GM12864 (cell line): ENCODE measurements at places on chromosomes 5 and 9.

DNA sequence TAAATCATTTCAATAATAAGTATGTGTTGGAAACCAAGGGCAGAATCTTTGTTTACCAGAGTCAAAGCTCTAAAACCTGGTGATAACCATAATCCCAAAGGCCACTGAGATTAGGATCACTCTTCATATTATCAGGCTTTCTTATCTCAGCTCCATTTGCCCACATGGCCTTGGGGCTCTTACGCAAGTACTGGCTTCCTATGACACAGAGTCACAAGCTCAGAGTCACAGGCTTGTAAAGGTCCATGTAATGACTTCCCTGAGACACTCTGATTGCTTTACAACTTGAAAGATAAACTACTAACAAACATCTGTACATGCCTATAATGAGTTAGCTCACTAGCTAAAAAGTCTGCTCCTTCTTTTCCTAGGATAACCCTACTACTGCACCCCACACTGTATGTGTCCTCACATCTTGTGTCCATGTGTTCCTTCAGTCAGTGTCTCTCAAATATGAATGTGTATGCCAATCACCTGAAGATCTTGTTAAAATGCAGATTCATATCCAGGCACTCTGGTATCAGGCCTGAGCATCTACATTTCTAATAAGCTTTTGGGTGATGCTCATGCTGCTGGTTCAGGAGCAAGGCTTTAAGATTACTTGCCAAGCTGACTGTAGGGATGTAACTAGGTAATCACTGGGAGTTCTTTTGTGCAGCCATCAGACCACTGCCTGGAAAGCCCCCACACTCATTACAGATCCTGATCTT lies 28.4 kb downstream of the SEMA6A start:
- DNase-seq: no peak

DNA sequence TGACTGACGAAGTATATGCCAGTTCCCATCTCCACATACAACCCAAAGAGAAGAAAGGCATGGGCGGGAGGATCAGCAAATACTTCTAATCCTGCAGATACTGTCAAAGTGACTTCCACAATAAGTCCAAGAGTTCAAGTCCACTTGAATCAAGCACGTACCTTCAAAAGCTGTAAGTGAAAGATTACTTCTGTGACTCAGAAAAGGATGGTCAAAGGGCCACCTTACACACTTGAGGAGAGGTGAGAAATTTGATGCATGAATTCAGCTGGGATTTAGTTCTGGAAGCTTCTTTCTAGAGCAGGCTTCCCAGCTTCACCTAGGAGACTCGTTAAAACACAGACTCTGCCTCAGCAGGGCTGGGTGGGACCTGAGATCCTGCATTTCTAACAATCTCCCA lies 357.5 kb downstream of the GLIS3 start:
- no peak for DNase-seq

DNA sequence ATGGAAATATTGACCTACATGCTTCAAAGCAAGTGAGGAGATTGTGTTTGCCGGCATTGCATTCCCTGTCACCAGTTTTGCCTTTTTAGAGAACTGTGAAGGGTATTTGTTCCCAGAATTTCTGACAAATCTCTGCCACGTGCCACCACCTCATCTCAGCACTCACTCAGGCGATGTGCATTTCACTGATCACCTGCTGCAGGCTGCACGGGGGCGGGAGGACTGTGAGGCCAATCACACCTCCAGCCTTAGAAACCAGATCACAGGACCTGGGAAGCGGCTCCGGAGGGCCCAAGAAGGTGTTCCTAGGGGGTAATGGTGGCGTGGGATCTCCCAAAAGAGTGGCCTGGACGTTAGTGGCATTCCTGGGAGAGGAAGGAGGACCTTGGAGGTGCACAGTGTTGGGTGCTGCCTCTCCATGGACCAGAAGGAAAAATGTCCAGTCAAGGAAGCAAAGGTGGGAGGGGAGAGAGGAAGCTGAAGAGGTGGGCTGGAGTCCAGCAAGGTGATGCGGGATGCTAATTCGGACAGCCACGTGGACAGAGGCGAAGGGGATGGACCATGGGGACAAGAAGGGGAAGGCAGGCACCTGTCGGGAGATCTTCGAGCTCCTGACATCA lies 63.6 kb upstream of the OLFM1 start:
- DNase-seq: no peak

GRCh38 chr9:36625006-36625615 lies 52.4 kb downstream of the MELK start:
- DNase-seq: no peak

GRCh38 chr9:15239816-15240215 lies 67.2 kb downstream of the TTC39B start:
- no peak for DNase-seq

DNA sequence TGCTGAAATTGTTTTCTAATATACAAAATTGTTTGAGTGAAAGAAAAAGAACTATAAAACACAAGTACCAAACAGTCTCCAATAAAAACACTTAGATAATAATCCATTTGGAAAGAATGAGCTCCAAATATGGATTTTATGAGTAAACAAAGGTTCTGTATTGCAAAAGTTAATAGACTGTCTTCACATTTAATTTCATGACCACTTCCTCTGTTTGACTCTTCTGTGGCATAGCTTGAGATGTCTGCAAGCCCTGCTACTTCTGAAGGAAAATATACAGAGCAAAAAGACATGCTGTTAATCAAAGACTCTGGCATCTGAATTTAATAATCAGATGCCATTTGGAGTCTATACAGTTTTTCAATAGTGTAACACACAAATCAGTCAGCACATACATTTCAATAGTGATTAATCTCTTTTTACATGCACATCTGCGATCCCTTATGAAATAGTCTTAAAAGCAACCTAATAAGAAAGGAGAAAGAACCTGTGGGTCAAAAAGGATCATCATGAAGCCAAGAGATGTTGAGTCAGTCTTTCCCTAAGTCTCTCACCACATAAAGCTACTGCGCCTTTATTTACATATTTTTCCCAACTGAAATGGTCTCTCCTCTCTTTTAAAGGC lies 165.4 kb upstream of the LHFPL2 start:
- no peak for DNase-seq

DNA sequence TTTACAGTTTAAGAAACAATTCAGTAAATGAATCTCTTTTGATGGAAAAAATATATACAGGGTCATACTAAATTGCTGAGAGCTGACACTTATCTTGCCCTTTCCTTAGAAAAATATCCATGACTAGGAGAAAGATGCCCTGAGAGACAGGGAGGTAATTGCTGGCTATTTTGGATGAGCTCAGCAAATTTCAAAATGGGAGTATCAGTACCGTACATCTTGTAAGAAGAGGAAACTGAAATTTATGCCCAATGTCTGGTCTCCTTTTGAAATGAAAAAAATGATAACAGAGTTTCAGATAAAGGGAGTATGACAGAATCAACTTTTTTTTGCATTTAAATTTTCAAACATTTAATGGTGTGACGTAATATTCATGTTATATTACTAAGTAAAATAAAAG lies 415.8 kb upstream of the CDH10 start:
- no peak for DNase-seq

- no peak for DNase-seq
These were observed 41.3 kb upstream of the TESK1 start for GRCh38 chr9:35563791-35564197.

- no peak for DNase-seq
These were observed 828.5 kb upstream of the DMAC1 start for GRCh38 chr9:8627976-8628679.

- no peak for DNase-seq
These were observed 5.5 kb downstream of the TSTD2 start for GRCh38 chr9:97627624-97628023.

GRCh38 chr5:92801911-92802310 lies 779.1 kb downstream of the NR2F1-AS1 start:
- no peak for DNase-seq

- DNase-seq: no peak
These were observed 145.0 kb downstream of the ADCY2 start for GRCh38 chr5:7540736-7541485.

DNA sequence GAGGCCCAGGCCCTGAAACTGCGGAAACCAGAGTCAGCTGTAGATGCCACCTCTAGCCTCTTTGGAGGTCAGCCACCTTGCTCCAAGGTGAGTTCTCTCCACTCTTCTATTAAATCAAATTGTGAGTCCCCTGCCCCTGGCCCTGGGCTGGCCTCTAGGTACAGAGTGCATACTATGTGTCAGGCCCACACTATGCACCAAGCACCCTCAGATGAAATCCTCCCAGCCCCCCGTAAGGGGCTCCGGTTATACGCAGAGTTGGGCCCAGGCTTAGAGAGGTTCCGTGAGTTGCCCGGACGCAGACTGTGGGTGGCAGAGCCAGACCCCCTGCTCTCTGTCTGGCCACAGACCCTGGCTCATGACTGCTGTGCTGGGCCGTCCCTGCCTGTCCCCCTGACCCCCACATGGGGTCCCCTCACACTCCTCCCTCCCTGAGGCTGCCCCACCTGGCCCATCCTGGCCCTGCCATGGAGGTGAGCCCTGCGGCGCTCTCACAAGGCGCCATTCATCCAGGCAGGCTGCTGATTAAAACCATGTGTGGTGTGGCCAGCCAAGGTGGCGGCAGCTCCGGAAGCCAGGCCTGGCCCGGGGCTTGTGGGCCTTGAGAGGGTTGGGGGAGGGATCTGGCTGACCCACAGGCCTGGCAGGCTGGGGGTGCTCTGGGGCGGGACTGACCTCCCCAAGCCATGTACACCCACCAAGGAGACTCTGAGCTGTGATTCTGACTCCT lies 65.5 kb upstream of the SYNPO start:
- DNase-seq: no peak

- DNase-seq: no peak
These were observed 322.6 kb upstream of the SLC30A5 start for GRCh38 chr5:68771221-68771620.

GRCh38 chr5:77011498-77011897 lies 18.7 kb upstream of the AGGF1 start:
- no peak for DNase-seq

- no peak for DNase-seq
These were observed 57.3 kb upstream of the DMRT1 start for GRCh38 chr9:784202-784601.

GRCh38 chr5:165360784-165361542 lies 1855.5 kb downstream of the MAT2B start:
- DNase-seq: no peak

- no peak for DNase-seq
These were observed 30.3 kb upstream of the LCP2 start for GRCh38 chr5:170327829-170328228.

DNA sequence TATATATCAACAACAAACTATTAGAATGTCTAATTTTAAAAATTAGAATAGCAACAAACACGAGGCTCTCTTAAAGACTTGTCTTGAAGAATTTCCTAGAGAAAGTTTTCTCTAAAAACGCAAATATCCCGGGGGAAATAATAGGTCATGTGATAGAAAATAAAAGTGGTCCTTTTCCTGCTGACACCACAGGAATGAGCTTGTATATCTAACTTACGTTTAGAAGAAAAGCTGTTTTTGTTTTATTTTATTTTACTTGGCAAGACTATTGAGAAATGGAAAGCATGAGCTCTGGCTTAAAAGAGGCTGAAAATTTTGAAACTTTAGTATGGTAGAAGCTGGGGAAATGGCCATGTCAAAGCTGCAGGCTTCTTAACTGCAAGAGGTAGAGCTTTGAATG lies 465.0 kb downstream of the AGTPBP1 start:
- no peak for DNase-seq

GRCh38 chr5:139903795-139904565 lies 108.4 kb downstream of the PSD2 start:
- no peak for DNase-seq

GRCh38 chr9:107734256-107735013 lies 244.9 kb upstream of the KLF4 start:
- no peak for DNase-seq

DNA sequence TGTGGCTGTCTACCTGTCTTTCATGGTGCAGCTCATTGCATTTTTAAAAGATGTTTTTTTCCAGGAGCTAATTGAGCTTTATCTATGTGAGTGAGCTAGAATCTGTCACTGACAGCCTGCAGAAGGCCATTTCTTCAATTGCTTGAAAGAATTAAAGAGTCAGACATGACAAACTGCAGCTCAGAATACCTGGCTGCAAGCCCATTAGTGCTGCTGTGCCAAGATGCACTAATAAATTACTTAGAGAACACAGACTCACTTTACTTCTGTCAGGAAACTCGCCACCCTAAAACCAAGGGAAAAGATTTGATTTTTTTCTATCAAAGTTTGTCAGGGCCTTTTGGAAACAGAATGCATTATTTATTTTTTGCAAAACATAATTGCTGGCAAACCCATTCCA lies 368.3 kb downstream of the CAAP1 start:
- DNase-seq: no peak

- no peak for DNase-seq
These were observed 43.2 kb downstream of the KCNT1 start for GRCh38 chr9:135745189-135745588.
